Stimulated activated CD4-positive, alpha-beta T cell treated with anti-CD3 and anti-CD28 coated beads, Interleukin-1b, Interleukin-23, amount 100 ng/mL, for 1 hour (primary cell): ENCODE measurements at places on chromosomes 2 and 18.

DNA sequence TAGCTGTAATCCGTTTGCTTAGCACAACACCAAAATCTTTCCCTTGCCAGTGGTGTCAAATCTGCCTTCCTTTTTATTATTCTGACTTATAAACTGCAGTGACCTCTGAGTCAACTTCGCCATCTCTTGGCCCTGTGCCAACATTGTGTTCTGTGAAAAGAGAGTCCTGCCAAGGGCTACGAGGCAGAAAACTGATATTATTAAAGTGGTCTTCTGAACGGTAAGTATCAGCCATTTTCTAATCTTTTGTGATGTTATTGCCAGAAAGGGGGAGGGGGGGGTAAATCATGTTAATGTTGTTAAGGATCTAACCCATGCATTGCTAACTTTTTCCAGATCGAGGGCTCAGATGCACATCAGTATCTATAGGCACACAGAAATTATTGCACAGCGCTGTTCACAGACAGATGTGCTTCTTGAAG, 121.5 kb upstream of the LTBP1 start:
- DNase-seq, result no peak

GRCh38 chr2:240902615-240903041, 3.5 kb upstream of the CROCC2 start:
- DNase-seq, result no peak

GRCh38 chr18:23776306-23776705, 87.1 kb downstream of the LAMA3 start:
- DNase-seq, result no peak

DNA sequence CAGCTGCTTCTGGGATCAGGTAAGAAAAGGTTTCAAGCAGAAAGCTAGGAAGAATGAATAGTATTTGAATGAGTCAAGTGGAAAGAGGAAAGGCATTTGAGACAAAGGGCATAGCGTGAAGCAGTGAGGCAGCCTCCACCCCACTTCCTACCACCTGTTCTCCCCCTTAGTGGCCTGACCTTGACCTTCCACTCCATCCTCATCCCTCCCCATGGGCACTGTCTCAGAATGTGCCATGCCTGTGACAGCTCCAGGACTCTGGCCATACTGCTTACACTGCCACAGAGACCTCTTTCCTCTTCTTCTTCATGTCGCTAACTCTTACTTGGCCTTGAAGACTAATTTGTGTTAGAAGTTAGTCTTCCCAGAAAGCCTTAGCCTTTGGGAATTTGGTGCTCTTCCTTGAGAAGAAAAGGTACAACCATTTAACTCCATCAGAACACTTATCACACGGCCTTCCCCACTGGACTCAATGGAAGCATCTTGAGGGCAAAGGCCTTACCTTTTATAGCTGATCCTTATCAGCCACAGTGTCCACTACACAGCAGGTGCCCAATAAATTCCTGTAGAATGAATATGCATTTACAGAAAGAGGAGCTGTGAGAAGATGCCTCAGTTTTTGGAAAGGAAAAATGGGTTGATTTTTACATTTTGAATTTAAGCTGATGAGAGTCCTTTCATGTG, 15.2 kb upstream of the NOSTRIN start:
- no peak for DNase-seq

- DNase-seq, result no peak
Measured at GRCh38 chr2:60285626-60286316, 267.7 kb downstream of the BCL11A start.

DNA sequence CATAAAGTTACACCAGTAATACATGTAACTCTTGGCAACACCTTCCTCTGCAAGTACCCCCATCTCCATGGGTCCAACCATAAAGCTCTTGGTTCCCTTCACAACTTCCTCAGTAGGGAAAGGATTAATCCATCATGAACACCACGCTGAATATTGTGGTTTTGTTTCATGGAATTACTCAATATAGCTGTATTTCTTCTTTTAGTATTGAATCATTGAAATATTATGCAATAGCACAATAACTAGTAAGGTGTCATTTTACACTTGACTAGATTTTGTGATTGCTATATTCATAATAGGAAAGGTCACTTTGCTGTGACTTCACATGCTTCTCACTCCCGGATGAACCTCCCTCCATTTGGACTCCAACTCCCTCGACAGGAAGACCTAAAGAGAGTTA, 29.7 kb upstream of the PID1 start:
- DNase-seq, result no peak

GRCh38 chr2:154484338-154485099, 214.0 kb upstream of the KCNJ3 start:
- DNase-seq, result no peak

DNA sequence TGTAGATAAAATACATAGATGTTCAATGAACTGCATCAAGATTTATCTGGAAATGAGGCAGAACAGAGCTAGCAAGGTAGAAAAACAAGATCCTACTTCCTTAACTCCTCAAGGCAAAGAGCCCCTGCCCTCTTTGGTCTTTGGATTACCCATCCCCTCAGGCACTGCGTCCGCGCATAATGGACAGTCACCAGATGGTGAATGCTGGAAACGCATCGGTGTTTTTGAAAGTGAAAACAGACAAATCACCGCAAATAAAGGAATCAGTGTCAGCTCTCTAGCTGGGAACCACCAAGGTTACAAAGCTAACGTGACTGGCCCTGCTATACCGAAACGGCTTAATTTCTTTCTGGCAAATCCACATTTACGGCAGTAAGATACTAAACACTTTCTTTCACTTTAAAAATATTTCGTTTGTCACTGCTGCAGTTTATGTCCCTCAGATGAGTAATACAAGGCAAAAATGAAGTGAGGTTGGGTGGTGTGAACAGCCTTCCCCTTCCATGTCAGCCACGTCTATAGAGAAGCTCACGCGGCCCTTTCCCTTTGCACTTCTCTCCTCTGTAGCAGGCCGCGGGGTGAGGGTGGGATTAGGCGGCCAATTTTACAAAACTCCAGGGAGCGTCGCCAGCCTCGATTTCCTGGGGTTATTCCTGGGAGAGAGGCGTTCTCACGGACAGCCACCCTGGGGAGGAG, 627 bp upstream of the GALR1 start:
- no peak for DNase-seq

- DNase-seq, result no peak
Measured at GRCh38 chr2:180494286-180494685, 486.1 kb upstream of the UBE2E3 start.

DNA sequence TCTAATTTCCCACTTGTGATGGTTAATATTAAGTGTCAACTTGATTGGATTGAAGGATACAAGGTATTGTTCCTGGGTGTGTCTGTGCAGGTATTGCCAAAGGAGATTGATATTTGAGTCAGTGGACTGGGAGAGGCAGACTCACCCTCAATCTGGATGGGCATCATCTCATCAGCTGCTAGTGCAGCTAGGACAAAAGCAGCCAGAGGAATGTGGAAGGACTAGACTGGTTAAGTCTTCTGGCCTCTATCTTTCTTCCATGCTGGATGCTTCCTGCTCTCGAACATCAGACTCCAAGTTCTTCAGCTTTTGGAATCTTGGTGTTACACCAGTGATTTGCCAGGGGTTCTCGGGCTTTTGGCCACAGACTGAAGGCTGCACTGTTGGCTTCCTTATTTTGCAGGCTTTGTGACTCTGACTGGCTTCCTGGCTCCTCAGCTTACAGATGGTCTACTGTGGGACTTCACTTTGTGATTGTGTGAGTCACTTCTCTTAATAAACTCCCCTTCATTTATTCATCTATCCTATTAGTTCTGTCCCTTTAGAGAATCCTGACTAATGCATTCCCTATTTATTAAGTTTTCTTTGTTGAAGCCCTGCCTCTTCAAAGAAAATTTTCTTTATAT, 1087.5 kb upstream of the NXPH2 start:
- DNase-seq, result no peak

- DNase-seq, result no peak
Measured at GRCh38 chr2:7609974-7610373, 692.8 kb downstream of the RNF144A start.

- no peak for DNase-seq
Measured at GRCh38 chr2:154375579-154375931, 322.9 kb upstream of the KCNJ3 start.

GRCh38 chr2:151973013-151973900, 125.6 kb downstream of the CACNB4 start:
- no peak for DNase-seq

- DNase-seq, result no peak
Measured at GRCh38 chr2:63048367-63049171, 2.1 kb upstream of the OTX1 start.

- DNase-seq, result no peak
Measured at GRCh38 chr2:121242175-121242875, 42.7 kb downstream of the TFCP2L1 start.

DNA sequence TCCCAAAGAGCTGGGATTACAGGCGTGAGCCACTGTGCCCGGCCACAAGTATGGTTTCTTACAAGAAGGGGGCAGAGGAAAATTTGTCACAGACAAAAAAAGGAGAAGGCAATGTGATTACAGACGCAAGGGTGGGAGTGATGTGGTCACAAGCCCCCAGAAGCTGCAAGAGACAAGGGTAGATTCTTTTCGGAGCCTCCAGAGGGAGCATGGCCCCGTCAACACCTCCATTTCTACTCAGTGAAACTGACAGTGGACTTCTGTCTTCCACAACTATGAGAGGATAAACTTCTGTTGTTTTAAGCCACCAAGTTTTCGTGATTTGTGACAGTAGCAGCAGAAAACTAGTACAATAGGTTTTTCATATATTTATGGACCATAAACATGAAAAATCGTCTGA, 2.1 kb upstream of the TCF7L1 start:
- no peak for DNase-seq

DNA sequence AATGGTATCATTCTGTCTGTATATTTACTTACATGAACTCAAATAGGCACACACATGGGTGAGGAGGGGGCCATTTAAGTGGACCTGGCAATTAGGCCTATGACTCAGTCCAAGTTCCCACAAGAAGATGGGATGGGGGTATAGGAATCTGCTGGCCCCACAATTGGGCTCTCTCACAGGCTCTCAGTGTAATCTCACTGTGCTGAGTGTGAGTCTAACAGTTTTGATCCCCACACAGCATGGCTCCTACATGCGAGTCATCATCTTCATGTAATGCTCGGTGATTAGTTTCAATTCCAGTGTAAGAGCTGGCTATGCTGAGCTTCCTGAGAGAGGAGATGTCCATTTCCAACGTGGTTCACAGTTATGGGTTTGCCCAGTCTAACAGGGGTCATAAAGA, 114.0 kb downstream of the GATA6 start:
- DNase-seq, result no peak

- no peak for DNase-seq
Measured at GRCh38 chr2:234714711-234715110, 217.8 kb upstream of the ARL4C start.

- DNase-seq, result no peak
Measured at GRCh38 chr2:121136323-121136722, 148.7 kb downstream of the TFCP2L1 start.

DNA sequence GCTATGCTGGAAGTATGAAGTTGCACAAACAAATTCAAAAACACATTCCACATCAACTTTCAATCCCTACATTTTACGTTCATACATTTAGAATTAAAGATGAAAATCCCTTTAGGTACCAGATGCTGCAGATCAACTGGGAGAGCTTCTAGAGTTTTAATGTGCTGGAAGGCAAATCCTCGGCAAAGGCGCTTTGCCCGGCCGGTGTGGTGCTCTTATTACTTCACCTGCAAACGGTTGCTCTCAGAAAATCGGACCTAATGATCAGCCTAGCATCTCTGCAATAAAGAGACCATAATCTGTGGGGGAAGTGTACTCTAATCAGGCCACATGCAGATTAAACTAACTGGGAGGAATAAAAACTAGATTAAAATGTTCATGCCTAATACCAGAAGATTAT, 513.8 kb downstream of the ZEB2 start:
- no peak for DNase-seq

DNA sequence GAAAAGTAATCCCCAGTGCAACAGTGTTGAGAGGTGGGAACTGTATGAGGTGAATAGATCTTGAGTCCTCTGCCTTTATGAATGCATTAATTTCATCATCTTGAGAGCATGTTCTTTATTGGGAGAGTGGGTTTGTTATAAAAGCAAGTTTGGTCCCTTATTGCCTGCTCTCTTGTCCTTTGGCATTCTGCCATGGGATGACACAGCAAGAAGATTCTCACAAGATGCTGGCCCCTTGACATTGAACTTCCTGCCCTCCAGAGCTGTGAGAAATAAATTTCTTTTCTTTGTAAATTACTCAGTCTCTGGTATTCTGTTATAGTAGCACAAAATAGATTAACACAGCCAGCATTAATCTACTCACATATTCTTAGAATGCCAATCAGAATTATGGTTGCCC, 108.6 kb downstream of the EHBP1 start:
- no peak for DNase-seq

DNA sequence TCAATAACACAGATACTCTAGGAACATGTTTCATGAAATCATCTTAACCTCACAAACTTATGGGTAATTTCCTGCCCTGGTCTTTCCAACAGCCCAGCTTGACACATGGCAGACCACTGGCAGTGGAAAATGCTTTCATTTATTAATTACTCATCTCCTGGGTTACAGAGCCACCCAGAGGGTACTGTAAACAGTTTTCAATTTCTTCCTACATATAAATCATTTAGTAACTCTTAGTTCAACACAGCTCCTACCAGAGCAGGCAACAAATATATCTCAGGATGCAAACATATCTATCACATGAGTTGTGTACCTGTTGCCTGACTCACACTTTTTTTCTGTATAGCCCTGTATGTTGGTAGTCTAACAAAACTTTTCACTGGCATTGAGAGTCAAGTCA, 99.2 kb upstream of the VRK2 start:
- DNase-seq, result no peak

DNA sequence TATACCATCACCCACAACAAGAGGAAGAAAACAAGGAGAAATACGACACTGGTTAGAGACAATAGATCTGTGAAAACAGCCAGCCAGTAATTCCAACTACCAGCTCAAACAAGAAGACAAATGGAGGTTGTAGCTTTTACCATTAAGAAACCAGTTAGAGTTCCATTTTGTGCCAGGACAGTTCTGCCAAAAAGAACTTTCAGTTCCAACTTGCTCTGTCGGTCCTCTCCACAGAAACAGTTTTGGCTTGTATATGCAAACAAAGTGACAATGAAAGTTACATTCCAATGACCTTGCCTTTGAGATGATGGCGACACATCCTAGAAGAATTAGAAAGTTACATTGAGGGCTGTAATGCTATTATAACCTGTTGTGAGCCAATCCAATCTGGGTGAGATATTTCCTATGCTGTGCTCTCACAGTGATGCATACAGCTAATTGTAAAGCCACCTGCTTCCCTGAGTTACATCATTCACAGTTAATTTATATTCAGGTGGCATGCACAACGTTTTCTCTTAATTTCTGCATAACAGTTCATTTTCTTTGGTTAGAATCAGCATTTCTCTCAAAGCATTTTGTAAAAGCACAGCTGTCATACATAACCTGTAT, 1378.4 kb upstream of the PIK3C3 start:
- no peak for DNase-seq
